ENCODE measurements at places on chromosomes 2 and 18.

- H3K4me1 ChIP-seq = no peaks in the 10 kb centered on the region
- H3K27ac ChIP-seq = no peak overlapping the region
- no peaks in the 10 kb centered on the region for H3K27me3 ChIP-seq
- no peaks in the 10 kb centered on the region for H3K36me3 ChIP-seq
These were observed 137.4 kb downstream of the MC4R start for GRCh38 chr18:60235164-60235563.

- H3K4me3 ChIP-seq = no peak overlapping the region
- no peak overlapping the region for H3K27ac ChIP-seq
- no peak for DNase-seq
- no peaks in the 10 kb centered on the region for H3K36me3 ChIP-seq
- no peaks in the 10 kb centered on the region for H3K27me3 ChIP-seq
These were observed 28.6 kb upstream of the CETN1 start for GRCh38 chr18:551404-552061.

GRCh38 chr2:234496055-234496834 is 636 bp downstream of the ARL4C start:
- H3K4me1 ChIP-seq = peaks cover 12% of the 10 kb centered on the region
- peak; percentile 47 for DNase-seq
- H3K36me3 ChIP-seq = peaks cover 9% of the 10 kb centered on the region

DNA sequence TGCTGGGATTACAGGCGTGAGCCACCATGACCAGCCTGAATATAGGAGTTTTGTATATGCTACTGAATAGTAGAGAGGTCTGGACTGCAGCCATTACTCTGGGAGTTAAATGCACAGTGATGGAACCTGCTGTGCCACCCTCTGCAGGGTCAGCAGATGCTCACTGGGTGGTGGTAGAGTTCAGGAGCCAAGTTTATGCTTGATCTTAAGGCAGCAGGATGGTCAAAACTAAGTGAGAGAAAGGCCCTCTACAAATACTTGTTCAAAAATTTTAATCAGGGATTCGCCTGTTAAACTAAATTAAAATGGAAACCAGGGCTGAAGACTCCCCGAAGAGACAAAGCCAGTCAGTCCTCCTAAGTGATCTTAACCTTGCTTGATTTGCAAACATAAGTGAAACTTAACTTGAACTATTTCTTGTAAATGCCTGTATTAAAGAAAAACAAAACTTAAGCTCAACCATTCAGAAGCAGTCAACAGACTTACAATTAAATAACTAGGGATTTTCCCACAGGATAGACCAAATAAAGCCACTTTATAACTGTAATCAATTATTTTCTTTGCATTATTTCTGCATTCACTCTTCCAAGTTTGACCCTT is 4.2 kb upstream of the WDFY1 start:
- H3K36me3 ChIP-seq = no peaks in the 10 kb centered on the region
- H3K4me3 ChIP-seq = no peak overlapping the region
- DNase-seq = no peak
- no peak overlapping the region for H3K27ac ChIP-seq
- no peaks in the 10 kb centered on the region for H3K27me3 ChIP-seq

- H3K4me3 ChIP-seq = no peak overlapping the region
- DNase-seq = no peak
- H3K27ac ChIP-seq = no peak overlapping the region
These were observed 130.1 kb downstream of the LNPK start for GRCh38 chr2:175872005-175872348.

GRCh38 chr2:73859721-73860586 is 31.2 kb downstream of the STAMBP start:
- H3K36me3 ChIP-seq = peaks cover 31% of the 10 kb centered on the region
- H3K4me3 ChIP-seq = no peak overlapping the region
- peak; percentile 89 for DNase-seq
- peaks cover 2% of the 10 kb centered on the region for H3K4me1 ChIP-seq

DNA sequence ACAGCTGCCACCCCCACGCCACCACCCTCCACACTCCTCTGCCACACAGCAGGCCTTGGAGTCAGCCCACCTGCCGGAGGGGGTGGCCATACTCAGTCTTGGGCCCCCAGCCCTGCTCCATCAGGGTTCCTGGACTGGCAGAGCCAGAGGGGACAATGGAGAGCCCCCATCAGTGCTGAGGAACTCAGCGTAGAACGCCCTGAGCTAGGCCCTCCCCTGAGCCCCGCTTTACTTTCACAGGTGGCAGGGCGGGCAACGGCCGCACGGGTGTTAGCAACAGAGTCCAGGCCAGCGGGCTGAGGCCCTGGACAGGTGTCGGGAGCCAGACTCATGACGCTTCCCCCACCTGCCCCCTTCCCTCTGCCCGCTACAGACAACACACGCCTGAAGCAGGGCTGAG is 47.1 kb downstream of the FOSL2 start:
- no peak overlapping the region for H3K4me3 ChIP-seq
- no peak for DNase-seq
- H3K4me1 ChIP-seq = peaks cover 18% of the 10 kb centered on the region

GRCh38 chr18:11506856-11507255 is 102.5 kb upstream of the SLC35G4 start:
- H3K4me3 ChIP-seq = no peak overlapping the region
- H3K27me3 ChIP-seq = peaks cover 29% of the 10 kb centered on the region
- H3K27ac ChIP-seq = no peak overlapping the region

- DNase-seq = no peak
- no peak overlapping the region for H3K27ac ChIP-seq
- H3K4me1 ChIP-seq = no peaks in the 10 kb centered on the region
- no peak overlapping the region for H3K4me3 ChIP-seq
These were observed 62.7 kb upstream of the CD302 start for GRCh38 chr2:159860581-159861310.

DNA sequence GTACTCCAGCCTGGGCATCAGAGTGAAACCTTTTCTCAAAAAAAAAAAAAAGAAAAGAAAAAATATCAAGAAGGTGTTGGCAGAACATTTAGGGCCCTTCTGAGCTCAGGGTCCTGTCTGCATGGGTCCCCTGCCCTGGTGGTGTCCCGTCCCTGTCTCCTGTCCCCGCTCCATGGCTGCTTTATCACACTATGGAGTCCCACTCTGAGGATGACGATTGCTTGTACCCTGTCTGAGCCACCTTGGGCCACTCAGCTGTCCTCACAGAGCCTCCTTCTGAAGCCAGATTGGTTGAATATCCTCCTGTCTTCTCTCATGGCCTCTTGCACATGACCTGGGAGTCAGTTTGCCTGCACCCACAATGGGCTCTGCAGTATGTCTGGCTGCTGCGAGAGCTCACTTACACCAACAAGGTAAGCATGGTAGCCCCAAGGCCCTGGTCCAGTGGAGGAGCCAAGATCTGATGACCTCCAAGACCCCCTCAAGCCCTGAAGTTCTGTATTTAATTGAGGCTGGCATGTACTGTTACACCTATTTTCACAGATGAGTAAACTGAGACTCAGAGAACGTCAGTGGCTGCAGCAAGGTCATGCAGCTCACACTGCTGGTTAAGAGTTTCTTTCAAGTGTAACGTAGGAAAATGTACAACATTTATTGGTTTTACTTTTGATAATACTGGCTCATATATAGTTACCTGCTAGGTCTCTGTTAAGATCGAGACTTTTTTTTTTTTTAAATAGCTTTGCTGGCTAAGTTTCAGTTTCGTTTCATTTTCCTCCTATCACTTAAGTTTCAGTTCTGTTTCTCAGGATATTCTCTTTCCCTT is 16.9 kb upstream of the ZCCHC2 start:
- DNase-seq = peak; percentile 38
- H3K4me1 ChIP-seq = no peaks in the 10 kb centered on the region
- H3K36me3 ChIP-seq = no peaks in the 10 kb centered on the region
- no peaks in the 10 kb centered on the region for H3K27me3 ChIP-seq
- H3K4me3 ChIP-seq = peak overlapping the region; percentile 79

GRCh38 chr2:207805566-207806226 is 36.0 kb upstream of the FZD5 start:
- DNase-seq = no peak
- no peaks in the 10 kb centered on the region for H3K36me3 ChIP-seq
- peaks cover 11% of the 10 kb centered on the region for H3K4me1 ChIP-seq
- no peaks in the 10 kb centered on the region for H3K27me3 ChIP-seq
- no peak overlapping the region for H3K4me3 ChIP-seq

GRCh38 chr2:223513771-223514455 is 88.2 kb downstream of the SCG2 start:
- no peaks in the 10 kb centered on the region for H3K36me3 ChIP-seq
- peak; percentile 23 for DNase-seq
- no peaks in the 10 kb centered on the region for H3K27me3 ChIP-seq
- H3K27ac ChIP-seq = no peak overlapping the region
- H3K4me1 ChIP-seq = no peaks in the 10 kb centered on the region

DNA sequence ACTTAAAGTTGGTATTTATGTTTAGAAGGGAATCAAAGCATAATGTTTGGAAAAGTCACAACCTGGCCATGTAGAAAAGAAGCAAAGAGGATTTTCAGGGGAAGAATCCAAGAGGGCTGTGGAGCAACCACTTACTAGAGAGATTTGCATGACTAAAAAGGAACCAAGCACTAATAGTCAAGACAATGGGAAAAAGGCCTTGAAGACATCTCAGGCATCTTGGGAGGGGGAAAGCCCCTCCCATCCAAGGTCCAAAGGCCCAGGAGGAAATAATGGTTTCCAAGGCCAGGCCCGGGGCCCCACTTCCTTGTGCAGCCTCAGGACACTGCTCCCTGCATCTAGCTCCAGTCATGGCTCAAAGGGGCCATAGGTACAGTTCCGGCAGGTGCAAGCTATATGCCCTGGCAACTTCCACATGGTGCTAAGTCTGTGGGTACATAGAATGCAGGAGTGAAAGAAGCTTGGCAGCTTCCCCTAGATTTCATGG is 128.1 kb downstream of the EIPR1 start:
- peaks cover 3% of the 10 kb centered on the region for H3K4me1 ChIP-seq
- H3K36me3 ChIP-seq = peaks cover 7% of the 10 kb centered on the region
- H3K27me3 ChIP-seq = no peaks in the 10 kb centered on the region
- H3K4me3 ChIP-seq = no peak overlapping the region
- no peak for DNase-seq

DNA sequence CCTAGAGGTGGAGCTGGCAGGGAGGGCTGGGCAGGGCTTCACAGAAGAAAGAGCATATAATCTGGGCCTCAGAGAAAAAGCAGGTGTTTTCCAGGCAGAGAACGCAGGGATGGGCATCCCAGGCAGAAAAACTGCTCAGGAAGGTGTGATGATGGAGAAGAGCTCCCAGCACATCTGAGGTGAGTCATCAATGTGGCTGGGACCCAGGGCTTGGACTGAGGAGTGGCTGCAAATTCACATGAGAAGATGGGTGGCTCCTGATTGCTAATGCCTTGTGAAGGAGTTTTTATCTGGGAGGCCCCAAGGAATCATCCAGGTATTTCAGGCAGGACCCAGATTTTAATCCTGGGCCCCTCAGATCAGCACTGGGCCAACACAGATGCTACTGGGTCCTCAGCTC is 10.2 kb downstream of the IL1F10 start:
- H3K36me3 ChIP-seq = no peaks in the 10 kb centered on the region
- H3K27ac ChIP-seq = no peak overlapping the region
- H3K27me3 ChIP-seq = peaks cover 31% of the 10 kb centered on the region
- peaks cover 2% of the 10 kb centered on the region for H3K4me1 ChIP-seq
- DNase-seq = no peak
